Stimulated activated CD8-positive, alpha-beta memory T cell treated with anti-CD3 and anti-CD28 coated beads, Interleukin-4, amount 100 ng/mL, for 48 hours (primary cell): ENCODE measurements at places on chromosomes 13 and 19.

- DNase-seq: no peak
These were observed 34.5 kb upstream of the ARHGEF7 start for GRCh38 chr13:111080642-111081041.

DNA sequence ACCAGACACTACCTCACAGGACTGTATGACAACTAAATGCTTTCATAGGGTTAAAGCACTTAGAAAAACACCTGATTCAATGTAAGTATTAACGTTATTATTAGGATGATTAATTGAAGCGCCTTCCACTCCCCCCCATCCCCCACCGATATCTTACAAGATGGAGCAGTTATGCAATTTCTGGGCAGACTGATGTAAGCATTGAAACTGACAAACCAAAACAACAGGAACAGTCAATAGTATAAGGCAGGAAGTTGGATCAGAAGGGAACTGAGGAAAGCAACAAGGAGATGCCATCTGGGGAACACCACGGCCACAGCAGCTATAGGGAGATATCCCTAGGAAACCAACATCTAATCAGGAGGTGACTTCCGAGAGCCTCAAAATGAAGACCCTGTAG lies 3.8 kb downstream of the LCP1 start:
- DNase-seq: no peak

- DNase-seq: no peak
These were observed 21.6 kb upstream of the F2RL3 start for GRCh38 chr19:16867211-16867610.

DNA sequence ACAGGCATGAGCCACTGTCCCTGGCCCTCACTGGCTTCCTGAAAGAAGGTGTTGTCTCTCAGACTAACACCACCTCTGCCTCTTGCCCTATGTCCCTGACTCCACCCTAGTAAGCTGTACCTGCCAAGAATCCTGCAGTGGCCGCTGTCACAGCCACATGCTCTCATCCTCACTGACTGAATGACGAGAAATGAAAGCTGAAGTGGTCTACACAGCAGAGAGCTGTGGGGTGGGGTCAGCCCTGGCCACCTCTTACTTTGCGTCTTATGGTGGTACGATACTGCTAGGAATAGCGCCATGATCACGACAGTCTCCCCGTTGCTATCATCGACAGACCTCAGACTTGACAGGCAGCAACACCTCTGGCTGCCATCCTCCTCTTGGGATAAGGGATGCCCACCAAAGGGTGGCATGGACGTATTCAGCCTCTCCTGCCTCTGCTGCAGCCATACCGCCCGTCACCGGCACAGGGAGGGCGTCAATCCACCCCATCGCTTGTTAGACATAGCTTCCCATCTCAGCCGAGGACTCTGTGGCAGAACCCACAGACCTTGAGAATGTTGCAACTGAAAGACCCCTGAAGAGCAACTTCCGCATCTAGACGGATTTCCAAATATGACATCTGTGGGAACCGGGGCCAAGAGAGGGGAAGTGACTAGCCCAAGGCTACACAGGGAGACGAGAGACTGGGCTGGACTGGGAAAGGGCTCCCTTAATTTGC lies 809 bp downstream of the MYO1F start:
- peak; percentile 42 for DNase-seq

- DNase-seq: no peak
These were observed 40.2 kb upstream of the GPR183 start for GRCh38 chr13:99347335-99347878.

- no peak for DNase-seq
These were observed 6.3 kb downstream of the IFI30 start for GRCh38 chr19:18179957-18180356.

DNA sequence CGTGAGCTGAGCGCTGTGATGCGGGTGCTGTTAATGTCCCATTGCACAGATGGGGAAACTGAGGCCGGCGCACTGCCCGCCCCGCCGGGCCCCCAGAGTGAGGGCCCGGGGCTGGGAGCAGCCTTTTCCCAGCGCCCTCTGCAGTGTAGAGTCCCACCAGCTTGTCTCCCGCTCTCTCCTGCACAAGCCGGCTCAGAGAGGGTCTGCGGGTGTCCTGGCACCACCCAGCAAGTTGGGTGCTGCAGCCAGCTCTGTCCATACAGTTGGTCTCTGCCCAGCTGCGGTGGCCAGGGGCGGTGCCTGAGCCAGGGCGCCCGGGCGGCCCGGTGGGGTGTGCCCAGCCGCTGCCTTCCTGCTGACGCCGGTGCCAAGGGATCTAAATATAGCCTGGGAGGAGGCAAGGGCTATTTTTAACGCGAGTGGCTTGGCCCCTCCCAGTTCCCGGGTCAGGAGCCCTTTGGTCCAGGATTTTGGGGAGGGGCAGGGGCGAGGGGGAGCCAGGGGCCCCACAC lies 19.3 kb downstream of the GADD45B start:
- DNase-seq: no peak

- no peak for DNase-seq
These were observed 17.2 kb upstream of the PDCD5 start for GRCh38 chr19:32563761-32564160.

DNA sequence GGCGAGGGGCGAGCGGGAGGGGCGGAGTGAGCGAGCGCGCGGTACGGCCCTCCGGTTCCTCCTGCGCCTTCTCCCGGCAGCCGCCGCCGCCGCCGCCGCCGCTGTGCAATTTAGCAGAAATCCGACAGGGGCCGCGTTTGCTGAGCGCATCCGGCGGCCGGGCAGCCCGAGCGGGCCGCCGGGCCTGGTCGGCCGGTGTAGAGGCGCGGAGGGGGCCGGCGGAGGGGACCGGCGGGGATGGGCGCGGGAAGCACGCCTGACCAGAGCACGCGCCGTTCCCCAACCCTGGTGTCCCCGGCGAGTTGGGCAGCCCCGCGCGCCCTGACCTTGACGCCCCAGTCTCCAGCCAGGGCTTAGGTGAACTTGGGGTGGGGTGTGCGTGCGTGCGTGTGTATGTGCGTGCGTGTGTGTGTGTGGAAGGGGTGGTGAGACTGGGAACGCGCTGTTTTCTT lies 144.5 kb upstream of the ZNF536 start:
- DNase-seq: peak; percentile 81

GRCh38 chr13:69458013-69458412 lies 649.6 kb upstream of the ATXN8OS start:
- DNase-seq: no peak

DNA sequence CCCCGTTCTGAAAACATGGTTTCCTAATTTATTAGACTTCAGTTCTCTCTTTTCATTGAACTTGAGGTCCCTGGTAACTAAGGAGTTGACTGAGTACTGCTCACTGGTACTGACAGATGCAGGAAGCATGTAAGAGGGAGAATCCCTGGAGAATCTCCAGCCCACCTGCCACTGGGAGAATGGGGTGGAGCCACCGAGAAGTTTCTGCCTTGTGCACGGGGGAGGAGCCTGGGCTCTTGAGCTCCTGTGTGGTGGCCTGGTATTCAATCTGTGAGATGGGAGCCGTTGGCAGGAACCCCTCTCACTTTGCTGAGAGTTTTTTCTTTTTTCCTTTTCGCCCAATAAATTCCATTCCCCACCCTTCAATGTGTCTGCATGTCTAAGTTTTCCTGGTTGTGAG lies 13.2 kb upstream of the AKAP11 start:
- no peak for DNase-seq

- no peak for DNase-seq
These were observed 1893.0 kb upstream of the PCDH20 start for GRCh38 chr13:63308549-63309165.

DNA sequence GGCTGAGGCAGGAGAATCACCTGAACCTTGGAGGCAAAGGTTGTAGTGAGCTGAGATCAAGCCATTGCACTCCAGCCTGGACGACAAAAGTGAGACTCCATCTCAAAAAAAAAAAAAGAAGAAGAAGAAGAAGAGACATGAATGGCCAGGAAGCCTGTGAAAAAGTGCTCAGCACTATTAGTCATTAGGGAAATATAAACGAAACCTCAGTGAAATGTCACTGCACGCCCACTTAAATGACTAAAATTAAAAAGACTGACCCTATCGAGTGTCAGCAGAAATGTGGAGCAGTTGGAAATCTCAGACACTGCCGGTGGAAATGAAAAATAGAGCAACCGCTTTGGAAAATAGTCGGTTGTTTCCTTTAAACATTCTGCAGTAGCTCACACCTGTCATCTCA lies 5.5 kb upstream of the TYROBP start:
- DNase-seq: no peak

- DNase-seq: no peak
These were observed 68.9 kb downstream of the CRYL1 start for GRCh38 chr13:20456737-20457136.

GRCh38 chr19:46954993-46955812 lies 64.4 kb upstream of the NPAS1 start:
- peak; percentile 36 for DNase-seq

GRCh38 chr19:41932259-41932719 lies 4.0 kb upstream of the ERFL start:
- no peak for DNase-seq

- DNase-seq: no peak
These were observed 7.9 kb upstream of the HSH2D start for GRCh38 chr19:16135430-16136127.

GRCh38 chr19:56252699-56253422 lies 19.7 kb upstream of the EDDM13 start:
- peak; percentile 90 for DNase-seq

- peak; percentile 44 for DNase-seq
These were observed 1.6 kb upstream of the TNNI3 start for GRCh38 chr19:55158848-55159749.

GRCh38 chr13:56906909-56907308 lies 233.8 kb upstream of the PRR20A start:
- no peak for DNase-seq

- no peak for DNase-seq
These were observed at the start of gene C3 for GRCh38 chr19:6720369-6721137. C3 (minus strand) TSS chr19:6720650; CDS start chr19:6720589, 61 bp downstream.

GRCh38 chr13:86174622-86175021 lies 375.4 kb upstream of the SLITRK6 start:
- DNase-seq: no peak

- DNase-seq: no peak
These were observed 919.0 kb downstream of the EFNB2 start for GRCh38 chr13:105616333-105617075.
